Heart right ventricle (tissue), 16 donors: ENCODE measurements at places on chromosomes 3 and 15. TPM values are rescaled to one million over a fixed set of nuclear protein-coding genes. Genes with fewer than 3 reads are reported as not detected.
A peak's percentile ranks its signal among the peaks of the same experiment; 100 is the strongest.

- H3K36me3 ChIP-seq: no peaks in the 10 kb centered on the region
- H3K4me3 ChIP-seq: no peak overlapping the region
- H3K4me1 ChIP-seq: no peaks in the 10 kb centered on the region
- no peaks in the 10 kb centered on the region for H3K27me3 ChIP-seq
Measured at GRCh38 chr15:53072077-53072476, 281.9 kb upstream of the ONECUT1 start.

B3GNT5 gene
- 2.0 TPM for total RNA-seq

- no peak overlapping the region for H3K27ac ChIP-seq
- no peaks in the 10 kb centered on the region for H3K27me3 ChIP-seq
- no peaks in the 10 kb centered on the region for H3K36me3 ChIP-seq
- peaks cover 7% of the 10 kb centered on the region for H3K4me1 ChIP-seq
- H3K4me3 ChIP-seq: no peak overlapping the region
Measured at GRCh38 chr3:12751571-12751970, 7.5 kb downstream of the TMEM40 start.

GRCh38 chr15:51134416-51135199, 39.9 kb upstream of the TNFAIP8L3 start:
- no peak overlapping the region for H3K4me3 ChIP-seq
- H3K27me3 ChIP-seq: no peaks in the 10 kb centered on the region
- no peak for DNase-seq
- no peak overlapping the region for H3K27ac ChIP-seq
- peaks cover 20% of the 10 kb centered on the region for H3K4me1 ChIP-seq
- H3K36me3 ChIP-seq: no peaks in the 10 kb centered on the region

DNA sequence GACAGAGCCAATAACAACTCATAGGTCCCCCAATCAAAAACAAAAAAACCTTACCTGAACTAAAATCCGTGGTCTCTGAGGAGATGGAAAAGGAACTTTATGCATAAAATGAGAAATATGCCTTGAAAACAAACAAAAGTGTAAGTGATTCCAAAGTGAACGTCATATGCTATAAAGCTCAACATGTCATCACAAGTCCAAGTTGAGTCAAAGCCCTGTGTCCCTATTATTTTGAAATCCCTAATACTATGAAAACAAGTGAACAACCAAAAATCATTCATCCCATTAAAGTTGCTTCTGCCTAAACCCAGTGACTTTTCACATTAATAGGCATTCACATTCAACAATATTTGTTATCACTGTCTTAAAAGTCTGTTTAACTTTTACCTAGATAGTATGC, 59.4 kb downstream of the DENND4A start:
- H3K27ac ChIP-seq: no peak overlapping the region
- no peaks in the 10 kb centered on the region for H3K27me3 ChIP-seq
- H3K4me1 ChIP-seq: no peaks in the 10 kb centered on the region
- no peak for DNase-seq
- H3K4me3 ChIP-seq: no peak overlapping the region

DNA sequence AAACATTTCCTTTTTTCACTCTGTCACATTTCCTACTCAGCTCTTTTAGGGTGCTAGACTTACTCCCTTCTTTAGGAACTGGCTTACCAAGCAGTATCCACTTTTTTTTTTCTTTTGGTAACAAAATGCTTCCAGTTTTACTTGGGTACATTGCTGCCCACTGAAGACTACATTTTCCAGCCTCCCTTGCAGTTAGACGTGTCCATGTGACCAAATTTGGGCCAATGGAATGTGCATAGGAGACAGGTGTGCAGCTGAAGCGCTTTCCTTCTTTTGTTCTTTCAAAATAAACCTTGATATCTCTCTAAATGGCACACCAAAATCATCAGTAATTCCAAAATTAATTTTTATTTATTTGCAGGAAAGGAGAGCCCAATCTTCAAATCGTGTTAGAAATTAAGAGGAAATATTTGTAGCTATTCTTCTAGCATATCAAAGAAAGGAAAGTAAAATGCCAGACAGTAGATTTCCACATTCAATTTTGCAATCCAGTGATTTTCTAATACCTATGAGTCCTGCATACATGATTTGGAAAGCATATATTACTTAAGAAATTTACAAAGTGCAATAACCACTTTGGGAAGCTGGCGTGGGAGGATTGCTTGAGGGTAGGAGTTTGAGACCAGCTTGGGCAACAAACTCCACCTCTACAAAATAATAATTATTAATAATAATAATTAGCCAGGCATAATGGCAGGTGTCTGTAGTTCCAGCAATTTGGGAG, 422.0 kb upstream of the FRG2C start:
- H3K4me1 ChIP-seq: no peaks in the 10 kb centered on the region
- H3K36me3 ChIP-seq: no peaks in the 10 kb centered on the region
- no peak for DNase-seq
- H3K27ac ChIP-seq: no peak overlapping the region
- no peak overlapping the region for H3K4me3 ChIP-seq

DNA sequence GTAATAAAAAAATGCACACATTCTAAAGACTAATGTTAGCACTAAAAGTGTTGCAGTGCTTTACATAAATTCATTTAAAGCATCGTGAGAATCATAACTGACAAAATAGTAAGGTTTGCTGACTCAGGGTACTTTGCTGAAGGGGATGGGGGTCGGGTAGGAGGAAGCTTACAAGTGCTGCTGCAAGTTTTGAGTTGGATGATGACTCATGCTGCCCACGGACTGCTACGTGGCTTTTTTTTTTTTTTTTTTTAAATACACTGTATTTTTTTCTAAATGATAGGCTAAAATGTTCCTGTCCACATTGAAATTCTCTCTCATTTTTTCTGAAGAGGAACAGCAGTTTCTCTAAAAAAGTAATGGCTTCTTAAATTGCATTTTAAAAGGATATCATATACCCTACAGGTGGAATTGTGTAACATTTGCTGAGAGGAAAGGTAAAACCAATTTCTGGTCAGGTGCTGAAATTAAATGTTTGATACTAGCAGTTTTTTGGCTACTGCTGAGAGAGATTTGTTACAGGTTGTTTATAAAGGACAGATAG, 2.2 kb downstream of the MAPK6 start:
- H3K4me1 ChIP-seq: peaks cover 37% of the 10 kb centered on the region
- peak; percentile 48 for DNase-seq
- peak overlapping the region; percentile 95 for H3K27ac ChIP-seq
- peak overlapping the region; percentile 73 for H3K4me3 ChIP-seq

DNA sequence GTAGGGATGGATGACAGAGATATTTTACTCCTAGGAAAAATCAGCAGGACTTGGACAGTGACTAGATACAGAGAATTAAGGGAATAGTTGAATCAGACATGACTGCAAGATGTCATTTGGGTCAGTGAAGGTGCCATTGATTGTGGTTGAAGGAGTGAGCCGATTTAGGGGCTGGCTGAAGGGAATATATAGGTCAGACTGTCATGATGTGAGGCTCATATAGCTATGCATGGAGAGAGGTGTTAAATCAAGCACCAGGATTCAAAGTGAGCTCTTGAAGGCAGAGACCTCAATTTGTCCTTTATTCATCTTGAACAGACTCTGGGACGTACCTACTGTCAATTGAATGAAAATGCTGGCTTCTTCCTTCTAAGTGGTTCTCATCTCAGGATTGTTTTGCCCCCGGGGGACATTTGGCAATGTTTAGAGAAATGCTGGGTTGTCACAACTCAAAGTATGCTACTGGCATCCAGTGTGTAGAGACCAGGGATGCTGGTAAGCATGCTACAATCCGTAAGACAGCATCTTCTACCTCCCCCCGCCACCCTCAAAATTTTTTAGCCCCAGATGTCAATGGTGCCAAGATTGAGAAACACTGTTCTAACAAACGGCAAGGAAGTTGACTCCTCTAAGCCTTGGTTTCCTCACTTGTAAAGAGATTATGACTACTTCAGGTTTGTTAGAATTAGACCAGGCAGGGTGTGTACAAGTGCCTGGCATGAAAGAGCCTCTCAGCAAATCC, 7.8 kb downstream of the ATP2C1 start:
- H3K4me1 ChIP-seq: peaks cover 56% of the 10 kb centered on the region
- H3K27me3 ChIP-seq: no peaks in the 10 kb centered on the region
- H3K36me3 ChIP-seq: no peaks in the 10 kb centered on the region
- no peak for DNase-seq
- H3K4me3 ChIP-seq: no peak overlapping the region
- no peak overlapping the region for H3K27ac ChIP-seq

- no peak for DNase-seq
- H3K4me3 ChIP-seq: no peak overlapping the region
- H3K36me3 ChIP-seq: no peaks in the 10 kb centered on the region
- H3K27me3 ChIP-seq: no peaks in the 10 kb centered on the region
- no peaks in the 10 kb centered on the region for H3K4me1 ChIP-seq
Measured at GRCh38 chr3:31815006-31815405, 166.1 kb downstream of the OSBPL10 start.

DNA sequence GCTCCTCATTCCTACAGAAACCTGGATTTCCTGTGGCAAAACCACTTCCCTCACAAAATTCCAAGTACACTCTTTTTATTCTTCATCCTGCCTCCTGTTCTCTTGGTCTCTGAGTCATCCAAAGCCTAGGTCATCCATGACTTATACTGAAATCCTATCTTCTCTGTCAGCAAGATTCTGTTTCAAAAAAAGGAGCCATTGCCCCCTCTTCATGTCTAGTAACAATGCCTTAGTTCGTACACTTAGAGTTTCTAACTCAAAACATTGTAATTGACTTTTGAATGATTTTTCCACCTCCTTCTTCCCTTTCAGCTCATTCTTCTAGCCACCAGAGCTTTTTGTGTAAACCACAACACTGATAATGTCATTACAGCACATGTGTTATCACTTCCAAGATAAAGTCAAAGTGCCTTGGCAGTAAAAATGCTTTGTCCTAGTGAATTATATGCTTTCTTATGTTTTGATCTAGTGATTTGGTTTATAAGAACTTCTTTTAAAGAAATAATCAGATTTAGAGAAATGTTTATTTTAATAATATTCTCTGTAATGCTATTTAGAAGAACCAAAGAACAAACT, 256.5 kb upstream of the NECTIN3 start:
- H3K27me3 ChIP-seq: no peaks in the 10 kb centered on the region
- DNase-seq: no peak
- H3K4me1 ChIP-seq: no peaks in the 10 kb centered on the region
- H3K4me3 ChIP-seq: no peak overlapping the region
- H3K36me3 ChIP-seq: no peaks in the 10 kb centered on the region
- H3K27ac ChIP-seq: no peak overlapping the region
